ENCODE measurements at places on chromosomes 4 and X.

DNA sequence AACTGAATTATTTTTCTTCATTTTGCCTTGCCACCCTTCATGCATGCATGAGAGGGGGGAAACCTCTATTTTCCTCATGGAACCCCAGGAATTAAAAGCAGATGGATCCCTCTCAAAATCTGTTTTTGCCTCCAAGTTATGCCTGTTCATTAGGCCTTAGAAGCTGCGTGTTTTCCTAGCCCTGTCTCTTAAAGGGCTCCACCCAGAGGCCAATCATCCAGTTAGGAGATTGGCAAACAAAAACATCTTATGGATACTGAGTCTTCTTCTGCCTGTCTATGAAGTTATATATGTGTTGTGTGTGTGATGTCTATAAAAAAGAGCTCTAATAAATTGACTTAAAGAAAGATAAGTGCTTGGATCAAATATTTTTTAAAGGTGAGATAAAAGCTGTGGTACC is 142.9 kb downstream of the ANAPC10 start:
- DNase-seq: no peak

DNA sequence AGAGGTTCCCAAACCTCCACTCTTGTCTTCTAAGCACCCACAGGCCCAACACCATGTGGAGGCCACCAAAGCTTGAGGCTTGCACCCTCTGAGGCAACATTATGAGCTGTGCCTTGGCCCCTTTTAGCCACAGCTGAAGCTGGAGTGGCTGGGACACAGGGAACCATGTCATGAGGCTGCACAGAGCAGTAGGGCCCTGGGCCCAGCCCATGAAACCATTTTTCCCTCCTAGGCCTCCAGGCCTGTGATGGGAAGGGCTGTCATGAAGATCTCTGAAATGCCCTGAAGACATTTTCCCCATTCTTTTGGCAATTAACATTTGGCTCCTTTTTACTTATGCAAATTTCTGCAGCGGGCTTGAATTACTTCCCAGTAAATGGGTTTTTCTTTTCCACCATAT is 14.8 kb downstream of the RBMXL3 start:
- no peak for DNase-seq

DNA sequence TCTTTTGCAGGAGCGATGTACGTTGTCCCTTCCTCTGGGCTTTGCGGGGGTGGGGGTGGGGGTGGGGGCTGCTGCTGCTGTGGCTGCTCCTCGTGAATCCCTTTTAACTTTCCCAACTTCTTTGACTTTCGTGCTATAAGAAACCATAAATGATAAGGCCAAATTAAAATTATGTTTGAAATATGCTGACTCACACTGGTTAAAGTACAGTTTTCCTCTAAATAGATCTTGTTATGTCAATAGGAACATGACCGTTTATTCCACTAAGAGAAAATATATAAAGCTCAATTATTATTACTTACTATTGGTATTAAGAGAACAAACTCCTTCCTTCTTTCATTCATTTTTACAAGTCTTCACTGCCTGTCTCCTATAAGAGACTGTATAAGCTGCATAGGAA is 287.4 kb downstream of the NR3C2 start:
- DNase-seq: no peak

DNA sequence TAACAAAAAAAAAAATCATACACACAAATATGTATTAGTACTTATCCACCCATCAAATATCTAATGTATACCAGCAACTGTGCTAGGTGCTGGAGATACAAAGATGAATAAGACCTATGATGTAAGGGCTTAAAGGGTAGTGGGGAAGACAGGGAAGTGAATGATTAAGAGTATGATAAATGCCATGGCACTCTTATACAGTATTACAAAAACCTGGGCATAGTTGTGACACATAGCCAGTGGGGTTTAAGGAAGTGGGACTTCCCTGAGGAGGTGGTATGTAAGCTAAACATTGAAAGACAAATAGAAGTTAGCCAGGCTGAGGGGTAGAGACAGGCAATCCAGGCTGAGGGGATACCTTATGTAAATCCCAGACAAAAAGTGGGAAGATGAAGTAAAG is 23.5 kb downstream of the CHM start:
- no peak for DNase-seq

DNA sequence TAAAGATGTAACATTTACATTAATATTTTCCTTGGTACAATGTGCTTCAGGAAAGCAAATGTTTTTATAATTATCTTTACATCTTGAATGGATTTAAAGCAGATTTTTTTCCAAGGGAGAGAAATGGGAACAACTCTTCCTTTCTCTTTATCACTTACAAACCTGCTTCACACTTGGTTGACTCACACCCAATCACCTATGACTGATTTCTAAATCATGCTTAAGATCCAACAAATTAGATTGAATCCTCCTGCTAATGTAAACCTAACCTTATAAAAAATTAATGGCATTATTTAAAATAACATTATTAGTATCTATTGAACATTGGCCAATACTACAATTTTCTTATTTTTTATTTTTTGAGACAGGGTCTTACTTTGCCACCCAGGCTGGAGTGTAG is 127.1 kb downstream of the INPP4B start:
- DNase-seq: no peak

DNA sequence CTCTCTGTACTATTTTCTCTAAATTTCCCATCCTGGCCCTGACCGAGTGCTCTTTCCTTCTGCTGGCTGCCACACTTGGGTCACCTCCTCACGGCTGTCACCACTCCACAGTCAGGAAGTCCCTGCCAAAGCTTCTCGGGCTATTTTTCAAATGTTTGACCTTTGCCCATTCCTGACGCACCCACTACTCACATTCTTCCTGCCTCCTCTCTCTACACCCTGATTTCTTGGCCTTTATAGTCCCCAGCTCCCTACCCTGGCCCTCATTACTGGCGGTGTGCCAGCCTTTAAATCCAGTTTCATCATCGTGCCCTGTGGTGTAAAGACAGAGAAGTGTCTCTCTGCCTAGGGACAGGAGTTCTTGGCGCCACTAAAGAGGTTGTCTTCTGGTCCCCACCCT is 46.4 kb upstream of the GATB start:
- no peak for DNase-seq

DNA sequence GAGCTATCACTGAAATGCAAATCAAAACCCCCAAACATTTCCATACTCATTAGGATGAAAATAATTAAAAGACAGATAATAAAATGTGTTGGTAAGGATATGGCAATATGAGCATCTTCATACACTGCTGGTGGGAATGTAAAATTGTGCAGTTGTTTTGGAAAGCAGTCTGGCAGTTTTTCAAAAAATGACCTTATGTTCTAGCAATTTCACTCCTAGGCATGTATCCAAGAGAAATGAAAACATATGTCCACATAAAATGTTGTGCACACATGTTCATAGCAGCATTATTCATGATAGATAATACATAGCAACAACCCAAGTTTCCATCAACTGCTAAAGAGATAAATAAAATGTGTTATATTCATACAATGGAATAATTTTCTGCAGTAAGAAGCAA is 14.8 kb upstream of the GPRASP2 start:
- peak; percentile 3 for DNase-seq

- no peak for DNase-seq
Measured at GRCh38 chrX:8729811-8730210, 2.1 kb downstream of the ANOS1 start.

GRCh38 chrX:68978255-68978654 is 149.4 kb downstream of the EFNB1 start:
- no peak for DNase-seq

GRCh38 chr4:41646862-41647261 is 101.7 kb downstream of the PHOX2B start:
- no peak for DNase-seq

DNA sequence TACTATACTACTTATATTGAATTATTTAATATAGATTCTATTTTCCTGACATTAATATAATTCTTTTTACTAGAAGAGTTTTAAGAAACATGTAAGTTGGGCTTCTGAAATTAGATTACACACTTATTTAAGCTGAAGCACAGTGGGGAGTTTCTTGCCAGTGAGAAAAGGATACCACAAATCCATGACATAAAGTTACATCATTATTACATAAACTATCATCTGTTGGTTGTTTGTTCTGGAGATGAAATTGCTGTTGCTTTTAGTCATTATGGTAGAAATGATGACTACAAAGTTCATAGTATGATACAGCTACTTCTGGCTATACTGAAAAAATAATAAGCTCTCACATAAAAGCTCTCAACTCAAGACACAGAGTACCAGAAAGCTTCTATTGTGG is 880.4 kb downstream of the PCDH18 start:
- no peak for DNase-seq

- no peak for DNase-seq
Measured at GRCh38 chrX:117839544-117839943, 277.1 kb downstream of the KLHL13 start.

DNA sequence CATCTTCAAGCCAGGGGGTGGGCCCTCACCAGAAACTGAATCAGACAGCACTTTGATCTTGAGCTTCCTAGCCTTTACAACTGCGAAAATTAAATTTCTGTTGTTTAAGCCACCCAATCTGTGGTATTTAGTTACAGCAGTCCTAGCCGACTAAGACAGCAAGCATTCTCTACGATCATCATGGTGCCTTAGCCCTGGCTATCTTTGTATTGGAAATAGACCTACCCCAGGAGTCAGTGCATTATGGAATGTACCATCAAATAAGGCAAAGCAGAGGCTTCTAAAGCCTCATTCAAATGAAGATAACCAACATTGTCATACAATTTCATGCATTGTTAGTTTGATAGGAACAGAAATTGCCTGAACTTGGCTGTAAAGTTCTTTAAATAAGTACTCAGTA is 75.0 kb downstream of the PARM1 start:
- DNase-seq: no peak

DNA sequence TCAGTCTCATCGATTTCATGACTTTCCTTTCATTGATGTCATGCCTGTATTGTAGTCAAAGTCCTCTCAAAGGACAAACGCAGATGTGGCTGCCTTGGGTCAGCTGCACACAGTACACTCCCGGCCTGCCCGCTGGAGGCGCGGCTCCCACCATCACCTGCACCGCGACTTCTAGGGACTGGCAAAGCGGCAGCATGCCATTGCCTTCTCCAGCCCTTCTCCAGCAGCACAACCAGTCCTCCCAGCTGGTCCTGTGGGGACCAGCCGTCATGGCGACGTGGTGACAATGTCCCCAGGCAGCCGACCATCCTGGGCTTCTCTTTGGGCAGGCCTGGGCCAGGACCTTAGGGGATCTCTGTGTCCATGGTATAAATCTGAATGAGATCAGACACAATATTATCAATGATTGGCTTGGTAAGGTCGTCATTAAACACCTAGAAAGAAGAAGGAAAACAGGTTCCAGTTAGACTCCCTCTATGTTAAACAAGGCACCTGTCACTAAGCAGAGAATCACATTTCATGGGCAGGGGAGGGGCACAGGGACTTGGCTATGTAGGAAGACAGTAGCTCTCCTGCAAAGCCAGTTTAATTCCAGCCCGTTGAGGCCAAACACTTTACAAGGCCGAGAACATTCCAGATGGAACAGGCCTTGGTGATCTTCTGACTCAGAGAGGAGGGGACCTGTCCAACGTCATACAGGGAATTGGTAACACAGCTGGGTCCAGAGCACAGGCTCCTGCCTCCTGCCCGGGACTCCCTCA is 10.7 kb downstream of the CCNQ start:
- DNase-seq: no peak

GRCh38 chrX:132694382-132694781 is 205.5 kb upstream of the MBNL3 start:
- no peak for DNase-seq

DNA sequence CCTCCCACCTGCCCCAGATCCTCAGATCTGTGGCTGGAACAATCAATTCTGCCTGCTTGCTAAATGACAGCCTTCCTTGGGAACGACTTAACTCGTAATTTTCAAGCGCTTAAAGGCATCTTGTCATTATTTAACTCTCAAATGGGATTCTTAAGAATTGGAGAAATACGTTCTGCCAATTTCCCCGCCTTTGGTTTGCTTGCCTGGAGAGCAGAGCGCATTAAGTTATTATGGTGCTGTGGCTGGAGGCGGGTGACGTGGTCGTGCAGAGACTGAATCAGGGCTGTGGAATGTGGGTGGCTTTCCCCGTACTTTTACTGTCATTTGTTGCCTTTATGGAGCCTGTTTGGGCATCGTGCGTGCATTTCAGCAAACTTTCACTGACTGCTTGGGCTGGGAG is 78.9 kb upstream of the PSAPL1 start:
- no peak for DNase-seq

GRCh38 chr4:79013756-79014155 is 74.5 kb upstream of the PAQR3 start:
- DNase-seq: no peak

- no peak for DNase-seq
Measured at GRCh38 chr4:7108046-7108625, 40.3 kb upstream of the GRPEL1 start.

DNA sequence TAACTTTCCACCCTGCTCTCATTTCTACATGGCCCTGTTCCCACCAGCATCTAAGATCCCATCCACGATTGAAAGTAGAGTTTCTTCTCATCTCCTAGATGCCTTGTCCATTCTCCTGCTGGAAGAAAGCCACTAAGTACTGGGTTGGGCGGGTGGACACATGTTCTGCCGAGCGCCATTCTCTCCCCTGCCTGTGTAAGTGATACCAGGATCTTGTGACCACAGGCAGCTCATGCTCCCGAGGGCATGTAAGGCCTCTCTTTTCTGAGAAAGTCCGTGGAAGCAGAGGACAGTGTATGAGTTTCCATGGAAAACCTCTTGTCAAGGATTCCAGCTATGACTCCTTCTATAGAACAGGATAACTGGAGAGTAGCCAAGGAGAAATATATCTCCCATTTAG is 3.3 kb upstream of the SLC25A4 start:
- DNase-seq: no peak

- no peak for DNase-seq
Measured at GRCh38 chr4:40881096-40881495, 131.3 kb downstream of the NSUN7 start.

DNA sequence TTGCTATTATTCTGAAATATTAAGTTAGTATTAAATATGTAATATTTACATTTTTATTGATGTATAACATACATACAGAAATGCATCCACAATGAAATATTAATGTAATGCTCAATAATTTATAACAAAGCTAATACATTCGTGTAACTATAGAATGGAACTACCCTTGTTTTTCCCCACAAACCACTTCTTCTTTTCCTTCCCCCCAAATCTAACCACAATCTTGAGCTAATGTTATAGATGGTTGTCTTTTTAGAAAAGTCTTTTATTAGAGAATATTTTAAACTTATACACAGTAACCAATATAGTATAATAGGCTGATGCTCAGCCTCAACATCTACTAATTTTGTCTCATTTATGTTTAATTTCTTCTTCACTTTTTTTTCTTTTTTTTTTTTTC is 4.5 kb upstream of the ZNF732 start:
- no peak for DNase-seq

- DNase-seq: no peak
Measured at GRCh38 chr4:151035328-151035727, 20.2 kb upstream of the LRBA start.

Measured in HS-5 (cell line).